Activated CD8-positive, alpha-beta memory T cell treated with anti-CD3 and anti-CD28 coated beads for 1 hour (primary cell): ENCODE measurements at places on chromosomes 4 and X.

- no peak for DNase-seq
Observed at GRCh38 chr4:126223784-126224407, 909.1 kb downstream of the FAT4 start.

DNA sequence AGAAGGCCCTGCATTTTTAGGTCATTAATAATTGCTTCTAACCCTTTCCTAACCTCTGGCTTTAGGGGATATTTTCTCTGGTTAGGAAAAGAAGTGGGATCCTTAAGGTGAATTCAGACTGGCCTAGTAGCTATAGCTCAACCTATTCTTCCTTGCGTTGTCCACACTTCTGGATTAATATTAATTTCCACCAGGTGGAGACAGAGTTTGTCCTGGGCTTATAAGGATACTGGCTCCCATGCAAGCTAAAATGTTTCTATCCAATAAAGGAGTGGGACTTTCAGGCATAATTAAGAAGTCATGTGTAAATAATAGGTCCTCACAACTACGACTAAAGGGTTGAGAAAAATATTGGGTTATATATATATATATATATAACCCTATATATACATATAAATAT lies 860.0 kb upstream of the POU3F4 start:
- no peak for DNase-seq

DNA sequence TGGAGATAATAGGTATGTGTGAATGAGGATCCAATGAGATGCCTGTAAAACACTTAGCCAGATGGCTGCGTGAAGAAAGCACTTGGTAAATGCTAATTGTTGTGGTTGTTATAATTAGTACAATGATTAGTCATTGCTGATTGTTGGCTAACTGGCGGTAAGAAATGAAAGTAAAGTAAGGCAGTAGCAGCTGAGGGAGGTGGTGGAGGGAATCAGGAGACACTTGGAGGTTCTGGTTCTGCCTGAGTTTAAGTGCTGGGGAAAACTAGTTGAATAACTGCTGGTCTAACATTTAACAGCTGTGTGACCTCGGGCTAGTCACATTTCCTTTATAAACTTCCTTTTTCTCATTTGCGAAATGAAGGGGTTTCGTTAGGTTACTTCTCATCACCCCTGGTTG lies 30.9 kb downstream of the CD38 start:
- no peak for DNase-seq

DNA sequence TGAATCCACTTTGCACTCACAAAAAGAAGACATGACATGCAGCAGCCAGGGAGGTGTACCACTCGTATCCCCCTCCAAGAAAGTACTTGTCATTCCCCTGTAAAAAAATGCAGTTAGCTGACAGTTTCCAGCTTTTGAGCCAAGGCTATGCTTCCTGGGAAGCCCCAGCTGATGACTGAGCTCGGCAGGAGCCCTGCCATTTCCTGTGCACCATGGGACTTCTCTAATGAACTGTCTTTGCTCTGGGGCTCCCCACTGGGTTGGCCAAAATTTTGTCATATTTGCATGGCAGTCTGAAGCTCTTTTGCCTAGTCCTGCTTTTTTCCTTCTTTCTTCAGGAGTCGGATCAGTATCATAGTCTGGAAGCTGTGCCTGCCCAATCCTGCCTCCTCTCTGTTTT lies 104.5 kb upstream of the MAOA start:
- no peak for DNase-seq

- no peak for DNase-seq
Observed at GRCh38 chr4:13449590-13449989, 34.5 kb downstream of the RAB28 start.

DNA sequence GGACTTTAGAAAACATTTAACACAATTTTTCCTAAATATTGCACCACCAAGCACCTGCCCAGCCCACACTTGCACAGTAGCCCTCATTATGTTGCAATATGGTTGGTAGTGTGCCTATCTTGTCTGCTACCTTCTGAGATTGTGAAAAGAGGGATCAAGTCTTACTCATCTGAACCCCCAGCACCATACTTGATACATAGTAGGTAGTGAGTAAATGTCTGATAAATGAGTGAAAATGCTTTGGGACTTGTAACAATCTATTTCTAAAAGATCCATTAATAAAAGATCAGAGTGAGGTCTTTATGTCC lies 118.4 kb upstream of the MED14 start:
- DNase-seq: no peak

GRCh38 chr4:143391261-143391660 lies 54.6 kb downstream of the GAB1 start:
- no peak for DNase-seq

DNA sequence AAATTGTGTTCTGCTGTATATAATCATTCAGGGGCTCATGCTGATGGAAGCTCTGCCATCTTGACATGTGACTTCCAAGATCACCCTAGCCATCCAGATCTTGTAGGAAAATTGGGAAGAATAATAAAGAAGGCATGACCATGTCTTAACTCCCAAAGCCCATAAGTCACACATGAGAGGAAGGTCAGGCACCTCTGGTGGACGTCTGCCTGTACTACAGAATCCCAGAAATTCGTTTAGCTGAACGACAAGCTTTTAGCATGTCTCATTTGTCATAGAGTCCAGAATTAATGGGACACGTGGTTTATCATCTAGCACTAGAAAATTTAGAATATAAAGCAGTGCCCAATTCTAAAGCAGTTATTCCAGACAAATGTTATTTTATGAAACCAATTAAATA lies 212.7 kb downstream of the CENPC start:
- DNase-seq: no peak

DNA sequence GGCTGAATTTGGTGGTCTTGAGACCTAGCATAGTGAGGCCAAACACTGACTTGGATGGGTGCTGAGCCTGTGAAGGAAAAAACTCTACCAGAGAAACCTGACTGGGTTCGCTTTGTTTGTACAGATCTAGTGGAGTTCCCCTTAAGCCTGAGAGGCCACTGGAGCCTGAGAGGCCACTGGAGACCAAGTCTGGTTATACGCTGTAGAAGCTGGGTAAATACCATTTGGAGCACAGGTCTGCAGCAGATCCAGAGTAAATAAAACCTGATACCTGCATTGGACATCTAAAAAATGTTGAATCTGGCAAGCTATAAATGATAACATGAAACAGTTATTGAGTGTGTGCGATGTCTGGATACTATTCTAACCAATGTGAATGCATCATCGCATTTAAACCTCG lies 104.3 kb upstream of the IGSF1 start:
- no peak for DNase-seq

- DNase-seq: no peak
Observed at GRCh38 chr4:108556588-108557200, 63.7 kb upstream of the RPL34 start.

DNA sequence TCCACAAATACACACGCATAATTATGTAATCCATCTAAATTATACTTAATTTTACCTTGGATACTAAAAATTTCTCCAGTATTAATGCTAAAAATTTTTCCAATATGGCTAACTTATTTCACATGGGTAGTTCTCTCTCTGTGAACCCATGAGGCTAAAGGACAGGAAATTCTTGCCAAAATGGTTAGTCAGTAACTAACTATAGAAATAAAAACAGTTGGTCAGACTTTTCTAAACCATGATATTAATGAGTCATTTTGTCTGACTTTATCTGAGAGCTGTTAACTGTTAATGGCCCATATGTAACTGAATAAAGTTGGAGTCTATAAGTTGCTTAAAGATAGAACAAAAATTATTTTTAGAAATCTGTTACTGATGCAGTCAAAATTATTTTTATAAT lies 549.4 kb downstream of the TLL1 start:
- no peak for DNase-seq
